Activated naive CD4-positive, alpha-beta T cell treated with anti-CD3 and anti-CD28 coated beads, Interleukin-2, amount 50 U/mL, for 72 hours (primary cell): ENCODE measurements at places on chromosomes 5 and 9. TPM values are rescaled to one million over a fixed set of nuclear protein-coding genes. Genes with fewer than 3 reads are reported as not detected.

TSSK1B gene
- total RNA-seq: not detected

CRHBP gene
- total RNA-seq: not detected

RNF38 gene
- total RNA-seq: 35.8 TPM

RANBP3L gene
- total RNA-seq: not detected

PCDHB11 gene
- total RNA-seq: not detected

NDUFAF2 gene
- total RNA-seq: 30.5 TPM

PTGR1 gene
- 14.5 TPM for total RNA-seq

FCN1 gene
- total RNA-seq: not detected

CTXN3 gene
- total RNA-seq: not detected

AP3S1 gene
- total RNA-seq: 126 TPM

TMEM252 gene
- total RNA-seq: not detected

HTR4 gene
- not detected for total RNA-seq

MAP1B gene
- 0.18 TPM for total RNA-seq

SV2C gene
- 0.88 TPM for total RNA-seq

C7 gene
- total RNA-seq: not detected

LHX3 gene
- total RNA-seq: 0.08 TPM

SARDH gene
- 7.5 TPM for total RNA-seq

FOXD4L4 gene
- 0.25 TPM for total RNA-seq

SH3GL2 gene
- total RNA-seq: not detected

PDE6A gene
- not detected for total RNA-seq

MEF2C gene
- 0.09 TPM for total RNA-seq
